ENCODE measurements at places on chromosomes 4 and X.

GRCh38 chr4:124105212-124105611 is 607.3 kb downstream of the ANKRD50 start:
- DNase-seq: no peak

GRCh38 chr4:183347146-183347545 is 24.9 kb upstream of the CLDN24 start:
- no peak for DNase-seq

GRCh38 chrX:41145920-41146608 is 60.8 kb downstream of the USP9X start:
- peak; percentile 87 for DNase-seq

- DNase-seq: peak; percentile 87
Observed at GRCh38 chr4:86032476-86033022, 327.3 kb downstream of the MAPK10 start.

GRCh38 chr4:148530114-148530513 is 87.9 kb upstream of the NR3C2 start:
- no peak for DNase-seq

GRCh38 chrX:80430826-80431504 is 10.7 kb downstream of the TENT5D start:
- DNase-seq: no peak

DNA sequence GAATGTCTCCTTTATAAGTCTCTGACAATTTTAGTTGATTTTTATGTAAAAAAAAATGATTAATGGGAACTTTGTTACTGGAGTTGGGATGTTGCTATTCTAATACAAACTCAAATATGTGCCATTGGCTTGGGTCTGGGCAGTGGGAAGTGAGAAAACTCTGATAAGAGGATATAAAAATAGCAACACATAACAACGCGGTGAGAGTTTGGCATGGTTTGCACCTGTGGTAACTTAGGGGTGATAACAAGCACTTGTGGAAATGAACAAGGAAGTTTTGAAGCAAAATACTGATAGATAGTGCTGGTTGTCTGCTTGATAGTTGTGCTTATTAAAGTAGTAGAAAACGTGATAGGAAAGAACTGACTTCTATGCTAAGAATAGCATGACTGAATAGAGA is 743.3 kb upstream of the AGA start:
- DNase-seq: no peak

DNA sequence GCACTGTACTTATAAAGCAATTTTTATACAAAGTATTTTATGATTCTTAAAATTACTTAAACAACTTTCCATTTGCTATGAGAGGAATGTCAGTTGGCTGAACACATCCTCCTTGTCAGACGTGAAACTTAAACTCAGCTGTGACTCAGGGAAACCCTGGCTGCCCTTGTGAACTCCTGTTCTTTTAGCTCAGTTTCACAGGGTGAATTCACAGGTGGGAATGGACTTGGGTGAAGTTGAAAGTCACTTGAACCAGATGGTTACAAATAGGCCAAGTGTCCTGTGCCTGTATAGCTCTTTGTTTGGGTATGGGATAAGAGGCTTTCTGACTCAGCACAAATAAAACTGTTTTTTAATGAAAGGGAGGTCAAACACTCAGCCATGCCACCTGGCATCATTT is 67.4 kb upstream of the FAM47B start:
- peak; percentile 18 for DNase-seq

DNA sequence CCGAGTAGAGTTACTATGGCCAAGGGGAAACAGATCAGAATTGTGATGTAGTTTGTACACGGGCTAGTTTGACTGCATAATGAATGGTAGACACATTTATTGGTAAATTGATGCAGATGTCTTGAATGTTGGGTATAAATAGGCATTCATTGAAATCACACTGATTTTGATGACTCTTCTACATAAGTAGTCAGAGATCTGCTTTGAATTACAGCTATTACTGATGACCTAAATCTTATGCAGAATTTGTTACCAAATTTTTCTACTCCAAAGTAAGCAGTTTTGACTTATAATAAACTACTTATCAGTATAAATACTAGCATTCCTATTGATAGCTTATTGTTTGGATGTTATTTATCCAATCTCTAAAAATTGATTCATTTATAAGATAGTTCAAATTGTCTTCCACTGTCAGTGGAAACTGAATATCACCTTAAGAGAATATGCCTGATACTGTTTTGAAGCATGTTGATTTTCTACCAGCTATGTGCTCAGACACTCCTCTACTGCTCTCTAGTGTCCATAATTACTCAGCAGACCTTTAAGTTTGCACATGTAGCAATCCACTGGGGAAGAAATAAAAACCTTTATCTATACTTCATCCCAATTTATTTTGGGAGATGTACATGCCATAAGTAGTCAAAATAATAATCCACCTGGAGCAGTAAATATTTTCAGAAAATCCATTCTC is 120.3 kb downstream of the RASL11B start:
- peak; percentile 51 for DNase-seq

DNA sequence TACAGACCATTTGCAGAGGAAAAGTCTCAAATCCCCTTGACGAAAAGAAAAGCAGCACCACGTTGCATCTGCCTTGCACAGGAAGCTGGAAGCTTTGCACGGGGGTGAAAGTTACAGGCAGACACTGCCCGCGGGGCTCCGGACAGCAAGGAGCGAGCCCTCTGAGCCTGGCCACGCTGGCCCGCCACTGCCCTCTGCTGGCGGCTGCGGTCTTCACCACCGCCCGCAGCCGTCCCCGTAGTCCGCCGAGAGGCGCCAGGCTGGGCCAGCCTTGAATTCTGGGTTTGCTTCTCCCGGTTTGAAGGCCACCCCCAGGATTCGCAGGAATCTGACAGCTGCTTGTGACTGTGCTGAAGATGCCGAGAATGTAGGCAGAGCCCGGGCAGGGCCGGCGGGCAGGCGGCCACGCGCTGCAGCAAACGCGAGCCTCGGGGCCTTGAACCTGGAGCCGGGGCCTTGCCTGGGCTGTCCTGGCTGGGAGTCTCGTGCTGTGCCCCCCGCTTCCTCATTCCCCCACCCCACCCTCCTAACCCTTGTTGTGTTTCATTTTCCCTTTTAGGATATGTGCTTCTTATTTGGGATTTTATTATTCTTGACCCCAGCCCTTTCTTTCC is 49.2 kb downstream of the ENPP6 start:
- peak; percentile 16 for DNase-seq

DNA sequence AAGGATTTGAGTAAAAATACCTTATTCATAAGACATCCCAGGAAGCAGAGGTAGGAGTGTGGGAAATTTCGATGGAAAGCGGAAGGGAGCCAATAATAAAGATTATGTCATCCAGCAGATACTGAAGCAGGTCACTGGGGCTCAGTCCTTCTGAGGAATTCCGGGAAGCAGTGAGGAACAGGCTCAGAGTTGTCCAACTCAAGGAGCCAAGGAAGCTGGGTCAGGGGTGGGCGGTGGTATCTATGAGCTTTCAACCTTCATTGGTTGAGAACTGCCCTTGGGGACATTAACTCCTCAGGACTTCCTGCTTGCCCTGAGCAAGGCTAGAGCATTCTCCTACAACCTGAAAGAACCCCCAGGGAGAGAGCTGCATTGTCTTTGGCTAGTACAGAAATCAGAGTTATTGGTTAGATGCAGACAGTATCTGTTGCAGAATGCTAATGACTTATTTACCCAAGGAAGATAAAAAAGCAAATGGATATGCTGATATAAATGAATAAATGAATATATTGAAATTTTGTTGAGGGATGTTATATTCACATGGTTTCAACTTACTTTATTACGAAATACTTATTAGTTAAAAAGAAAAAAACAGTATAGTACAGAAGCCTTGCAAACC is 68.2 kb downstream of the DMP1 start:
- DNase-seq: no peak

- no peak for DNase-seq
Observed at GRCh38 chr4:2787230-2788100, 5.4 kb upstream of the SH3BP2 start.

GRCh38 chrX:54430519-54430918 is 9.7 kb upstream of the TSR2 start:
- no peak for DNase-seq

GRCh38 chr4:139596034-139596683 is 40.1 kb upstream of the SETD7 start:
- no peak for DNase-seq

GRCh38 chr4:176207839-176208238 is 12.5 kb upstream of the SPATA4 start:
- no peak for DNase-seq
